ENCODE measurements at places on chromosomes 1 and 21.

- DNase-seq: no peak
Observed at GRCh38 chr21:44084496-44085241, 22.5 kb upstream of the PWP2 start.

DNA sequence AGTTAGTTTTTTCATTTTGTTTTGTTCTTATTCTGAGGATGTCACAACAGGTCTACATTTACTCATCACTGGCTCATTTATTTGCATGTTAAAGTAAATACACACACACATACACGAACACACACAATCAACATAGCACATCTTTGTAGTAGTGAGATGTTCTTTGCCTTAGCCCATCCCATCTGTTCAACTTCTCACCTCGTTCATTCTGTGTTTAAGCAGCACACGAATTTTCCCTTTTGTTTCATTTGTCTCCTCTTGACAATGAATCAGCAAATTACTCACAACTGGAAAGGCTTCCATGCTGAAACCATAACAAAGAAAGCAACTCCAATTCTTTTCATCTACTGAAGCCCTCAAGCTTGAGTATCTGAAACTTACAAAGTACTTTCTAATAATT, 133.3 kb upstream of the CHRM3 start:
- no peak for DNase-seq

GRCh38 chr1:182641561-182641960, 37.4 kb upstream of the RGS16 start:
- DNase-seq: no peak

DNA sequence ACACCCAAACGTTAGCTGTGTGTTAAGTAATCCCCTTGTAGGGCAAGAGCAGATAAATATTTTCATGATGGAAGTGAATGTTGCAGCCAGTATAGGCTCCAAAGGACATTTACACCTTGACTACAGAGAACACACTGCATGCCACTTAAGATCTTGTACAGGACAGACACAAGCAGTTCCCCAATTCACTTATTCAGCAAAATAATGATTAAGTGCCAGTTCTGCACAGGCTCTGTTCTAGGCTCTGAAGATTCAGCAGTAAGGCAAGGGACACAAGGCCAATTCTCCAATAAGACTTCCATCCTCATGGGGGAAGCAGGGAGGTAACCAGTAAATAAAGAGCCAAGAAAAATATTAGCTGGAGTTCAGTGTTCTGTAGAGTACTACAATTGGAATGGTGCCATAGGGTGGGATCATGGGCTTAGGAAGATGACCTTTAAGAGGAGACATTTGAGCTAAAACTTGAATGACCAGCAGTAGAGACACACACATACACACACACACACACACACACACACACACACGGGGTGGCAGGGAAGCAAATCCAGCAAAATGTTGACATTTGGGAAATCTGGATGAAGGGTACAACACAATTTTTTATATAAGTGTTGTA, 199.9 kb upstream of the JUN start:
- no peak for DNase-seq

DNA sequence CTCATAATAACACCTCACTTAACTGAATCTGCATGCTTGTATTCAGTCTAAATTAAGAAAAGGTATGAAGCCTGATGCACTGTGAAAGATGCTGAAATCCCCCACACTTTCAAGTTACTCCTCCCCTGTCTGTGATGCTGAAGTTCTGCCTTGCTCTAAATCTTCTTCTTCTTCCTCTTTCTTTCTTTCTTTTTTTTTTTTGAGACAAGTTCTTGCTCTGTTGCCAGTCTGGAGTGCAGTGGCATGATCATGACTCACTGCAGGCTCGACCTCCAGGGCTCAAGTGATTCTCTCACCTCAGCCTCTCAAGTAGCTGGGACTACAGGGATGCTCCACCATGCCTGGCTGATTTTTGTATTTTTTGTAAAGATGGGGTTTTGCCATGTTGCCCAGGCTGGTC, 231.0 kb upstream of the B3GALT2 start:
- no peak for DNase-seq

DNA sequence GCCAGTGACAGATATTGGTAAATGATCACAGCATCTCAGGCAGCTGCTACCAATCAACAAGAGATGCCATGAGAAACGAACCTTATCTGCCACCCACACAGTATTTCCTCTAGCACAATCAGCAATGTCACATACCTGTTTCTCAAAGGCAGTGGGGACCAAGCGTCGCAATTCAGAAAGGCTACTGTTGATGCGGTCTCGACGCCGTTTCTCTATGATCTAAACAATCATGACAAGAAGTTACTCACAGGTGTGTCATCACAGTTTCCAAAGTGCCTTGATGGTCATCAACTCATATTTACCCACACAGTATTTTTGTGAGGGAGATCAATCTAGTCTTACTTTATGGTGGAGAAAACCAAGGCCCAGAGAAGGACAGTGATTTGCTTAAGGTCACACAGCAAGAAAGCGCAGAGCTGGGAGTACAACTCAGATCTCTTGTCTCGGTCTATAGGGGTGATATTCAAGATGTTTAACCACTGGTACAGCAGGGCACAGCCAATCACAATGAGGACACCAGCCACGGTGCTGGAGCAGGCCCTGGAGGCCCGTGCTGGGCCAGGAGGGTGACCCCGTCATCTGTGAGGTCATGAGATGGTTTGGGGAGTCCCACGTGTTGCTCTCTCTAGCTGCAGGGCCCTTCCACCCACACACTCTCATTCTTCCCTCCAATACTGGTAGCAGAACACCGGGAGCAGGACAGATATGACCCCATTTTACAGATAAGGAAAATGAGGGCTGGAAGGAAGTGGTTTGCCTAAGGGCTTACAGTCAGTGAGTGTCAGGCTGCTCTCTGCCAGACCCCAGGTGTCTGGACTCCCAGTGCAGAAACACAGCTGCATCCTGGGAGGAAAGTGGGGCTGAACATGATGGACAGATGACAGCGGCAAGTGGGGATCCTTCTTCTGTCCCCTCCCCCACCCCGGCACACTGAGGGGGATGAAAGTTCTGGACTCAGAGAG, 7.8 kb downstream of the HEYL start:
- no peak for DNase-seq

DNA sequence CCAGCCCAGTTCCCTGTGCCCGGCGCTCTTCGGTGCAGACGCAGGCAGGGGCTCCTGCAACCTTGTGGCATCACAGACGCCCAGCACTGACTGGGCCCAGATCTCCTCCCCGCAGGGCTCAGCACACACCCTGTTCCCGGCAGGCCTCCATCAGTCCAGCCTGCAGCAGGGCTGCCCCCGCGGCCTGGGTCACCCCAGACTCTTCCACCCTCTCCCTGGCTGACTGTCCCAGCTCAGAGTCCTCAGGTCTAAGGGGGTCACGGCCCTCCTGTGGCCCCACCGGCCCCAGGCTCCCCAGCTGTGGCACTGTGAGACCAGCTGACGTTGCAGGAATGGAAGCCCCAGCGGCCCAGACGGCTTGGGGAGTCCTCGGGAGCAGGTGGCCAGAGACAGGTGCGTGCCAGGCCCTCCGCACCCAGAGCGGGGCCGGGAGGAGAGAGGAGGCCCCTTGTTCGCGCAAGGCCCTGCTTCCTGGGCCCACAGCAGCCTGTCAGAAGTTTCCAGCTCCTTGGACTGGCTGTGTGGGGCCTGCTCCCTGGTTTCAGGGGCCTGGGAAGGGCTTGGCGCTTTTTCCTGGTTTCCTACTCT, 4.2 kb downstream of the B3GALT6 start:
- no peak for DNase-seq

DNA sequence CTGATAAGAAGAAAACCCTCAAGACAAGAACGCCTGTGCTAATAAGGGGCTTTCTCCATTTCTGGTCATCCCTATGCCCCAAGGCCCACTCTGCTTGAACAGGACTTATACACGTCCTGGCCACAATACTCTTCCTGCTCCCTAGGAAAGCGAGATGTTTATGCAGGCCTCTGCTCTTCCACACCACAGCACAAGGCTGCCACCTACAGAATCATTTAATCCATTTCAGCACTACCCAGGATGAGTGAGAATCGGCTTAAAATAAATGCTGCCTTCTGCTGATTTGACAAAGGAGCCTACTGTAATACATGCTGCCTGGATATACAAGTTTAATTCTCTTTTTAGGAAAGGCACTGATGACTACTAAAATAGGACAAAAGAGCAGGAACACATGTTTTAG, 29.4 kb downstream of the FRRS1 start:
- DNase-seq: no peak

- no peak for DNase-seq
Observed at GRCh38 chr1:176989754-176990153, 174.8 kb downstream of the ASTN1 start.

DNA sequence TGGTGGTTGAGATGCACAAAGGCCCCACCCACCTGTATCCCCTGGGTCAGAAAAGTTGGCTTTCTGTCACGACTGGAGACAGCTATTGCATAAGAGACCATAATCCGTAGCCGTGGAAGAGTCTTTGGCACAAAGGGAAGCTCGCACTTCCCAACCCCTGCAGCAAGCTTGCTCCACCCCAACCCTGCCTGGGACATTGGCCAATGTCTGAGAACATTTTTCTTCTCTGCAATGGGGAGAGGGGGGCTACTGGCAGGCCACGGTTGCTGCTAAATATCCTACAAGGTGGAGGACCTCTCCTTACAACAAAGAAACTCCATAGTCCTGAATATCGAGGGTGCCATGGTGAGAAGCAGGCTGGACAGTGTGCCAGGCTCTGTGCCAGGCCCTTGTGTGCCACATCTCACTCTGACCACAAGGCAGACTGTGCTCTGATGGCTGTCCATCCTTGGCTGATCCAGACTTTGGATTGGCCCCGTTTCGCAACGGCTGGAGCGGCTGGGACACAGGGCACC, 104.1 kb downstream of the CSMD2 start:
- DNase-seq: no peak

DNA sequence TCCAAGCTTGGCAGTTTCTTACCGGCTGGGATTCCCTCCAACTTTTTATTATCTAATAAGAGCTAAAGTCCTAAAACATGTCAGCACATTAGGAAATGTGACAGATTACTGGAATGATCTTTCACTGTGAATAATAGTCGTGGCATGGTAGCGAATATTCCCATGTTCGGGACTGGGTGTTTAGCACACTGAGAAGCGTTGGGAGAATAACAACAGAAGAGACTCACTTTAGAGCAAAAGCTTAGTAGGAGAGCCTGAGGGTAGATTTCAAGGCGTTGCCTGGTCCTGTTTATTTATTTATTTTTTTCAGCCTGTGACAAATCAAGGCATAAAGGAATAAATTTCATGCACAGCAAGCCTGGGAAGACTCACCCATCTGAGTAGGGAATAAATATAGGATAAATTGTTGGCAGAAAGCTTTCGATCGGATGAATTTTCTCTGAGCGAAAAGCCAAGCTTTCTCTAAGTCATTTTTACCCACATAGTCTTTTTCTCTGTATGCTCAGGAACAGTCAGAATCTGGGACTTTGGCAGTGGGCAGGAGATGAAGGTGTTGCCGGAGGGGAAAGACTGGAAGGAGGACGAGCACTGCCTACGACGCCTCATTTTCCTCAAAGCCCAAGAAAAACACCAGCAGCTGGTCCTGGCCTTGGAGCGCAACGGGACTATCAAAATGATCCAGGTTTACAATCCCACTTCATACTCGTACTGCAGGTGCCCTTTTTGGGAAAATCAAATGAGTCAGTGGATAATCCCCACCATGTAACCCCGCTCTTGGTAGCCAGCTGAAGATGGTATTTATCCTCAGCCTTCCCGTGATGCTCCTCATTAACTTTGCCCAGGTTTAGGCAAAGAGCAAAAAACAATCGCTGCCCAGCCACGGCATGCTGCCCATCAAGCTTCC, 97.2 kb downstream of the WDR64 start:
- no peak for DNase-seq

DNA sequence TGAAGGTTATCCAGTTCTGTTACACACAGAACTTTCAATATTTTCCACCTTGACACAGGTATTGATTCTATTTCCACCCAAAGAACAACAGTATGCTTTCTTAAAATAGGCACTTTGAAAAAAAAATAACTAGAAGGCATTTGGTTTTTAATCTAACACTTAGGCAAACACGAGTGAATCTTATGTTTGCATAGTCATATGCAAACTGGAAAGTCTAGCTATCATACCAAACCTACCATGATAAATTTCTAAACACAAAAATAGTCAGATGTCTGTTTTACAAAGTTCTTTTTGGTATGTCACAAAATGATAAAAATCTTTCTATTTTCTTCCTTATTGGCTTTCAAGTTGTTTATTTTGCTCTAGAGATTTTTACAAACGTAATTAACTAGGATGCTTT, 11.6 kb downstream of the DNASE2B start:
- no peak for DNase-seq

DNA sequence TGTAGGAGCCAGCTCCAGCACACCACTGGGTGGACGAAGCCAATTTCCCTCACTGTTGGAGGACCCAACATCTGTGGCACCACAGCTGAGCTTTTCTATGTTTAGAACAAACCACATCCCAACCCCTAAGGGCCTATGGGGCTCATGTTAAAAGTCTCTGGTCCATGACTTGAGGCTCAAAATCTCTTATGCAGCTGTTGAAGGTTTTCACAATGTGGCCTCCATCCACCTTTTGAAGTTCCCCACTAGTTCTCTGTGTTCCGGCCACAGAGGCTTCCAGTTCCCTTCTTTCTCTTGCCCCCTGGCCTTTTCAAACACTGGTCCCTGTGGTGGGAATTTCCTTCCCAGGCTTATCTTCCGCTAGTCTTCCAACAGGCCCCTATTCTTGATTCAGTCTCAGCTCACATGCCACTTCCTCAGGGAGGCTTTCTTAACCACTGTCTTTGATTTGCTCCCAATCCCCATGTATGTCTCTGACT, 3.9 kb upstream of the IFNLR1 start:
- DNase-seq: no peak

GRCh38 chr1:244160455-244161235, 109.6 kb downstream of the ZBTB18 start:
- no peak for DNase-seq

DNA sequence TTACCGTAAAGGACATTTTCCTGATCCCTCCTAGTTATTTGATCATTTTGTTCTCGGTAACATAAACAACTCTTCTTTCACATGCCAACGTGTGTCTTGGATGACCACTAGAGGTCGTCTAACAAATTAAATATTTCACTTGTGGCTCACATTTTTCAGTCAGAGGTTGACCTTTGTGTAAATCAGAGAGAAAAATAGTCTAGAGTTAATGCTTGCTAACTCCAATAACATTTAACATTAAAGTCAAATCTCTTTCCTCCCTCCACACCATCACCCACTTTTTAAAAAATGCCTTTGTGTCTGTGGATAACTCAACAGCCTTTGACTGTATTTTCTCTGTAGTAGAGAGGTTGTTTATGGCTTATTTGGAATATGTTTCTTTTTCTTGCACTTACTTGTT, 220.5 kb upstream of the B3GALT2 start:
- DNase-seq: no peak

- DNase-seq: no peak
Observed at GRCh38 chr1:212309967-212310366, 24.8 kb downstream of the PPP2R5A start.
